Vagina (tissue), 2 donors: ENCODE measurements at places on chromosomes 2 and 18.

DNA sequence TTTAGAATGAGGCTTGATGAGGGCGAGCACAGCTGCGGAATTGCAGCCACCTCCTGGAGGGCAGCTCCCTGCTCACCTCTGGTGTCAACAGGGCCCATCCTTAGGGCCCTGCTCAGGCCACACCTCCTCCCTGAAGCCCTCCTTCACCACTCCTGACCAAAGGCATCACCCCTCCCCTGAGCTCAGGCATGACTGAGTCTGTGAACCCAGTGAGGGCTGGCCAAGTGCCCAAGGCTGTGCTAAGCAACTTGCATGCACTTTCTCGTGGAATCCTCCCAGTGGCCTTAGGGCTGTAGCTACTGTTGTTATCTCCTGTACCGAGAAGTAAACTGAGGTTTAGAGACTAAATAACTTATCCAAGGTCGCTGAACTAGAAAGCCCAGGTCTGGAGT is 101.7 kb downstream of the KLHL29 start:
- no peak for DNase-seq

DNA sequence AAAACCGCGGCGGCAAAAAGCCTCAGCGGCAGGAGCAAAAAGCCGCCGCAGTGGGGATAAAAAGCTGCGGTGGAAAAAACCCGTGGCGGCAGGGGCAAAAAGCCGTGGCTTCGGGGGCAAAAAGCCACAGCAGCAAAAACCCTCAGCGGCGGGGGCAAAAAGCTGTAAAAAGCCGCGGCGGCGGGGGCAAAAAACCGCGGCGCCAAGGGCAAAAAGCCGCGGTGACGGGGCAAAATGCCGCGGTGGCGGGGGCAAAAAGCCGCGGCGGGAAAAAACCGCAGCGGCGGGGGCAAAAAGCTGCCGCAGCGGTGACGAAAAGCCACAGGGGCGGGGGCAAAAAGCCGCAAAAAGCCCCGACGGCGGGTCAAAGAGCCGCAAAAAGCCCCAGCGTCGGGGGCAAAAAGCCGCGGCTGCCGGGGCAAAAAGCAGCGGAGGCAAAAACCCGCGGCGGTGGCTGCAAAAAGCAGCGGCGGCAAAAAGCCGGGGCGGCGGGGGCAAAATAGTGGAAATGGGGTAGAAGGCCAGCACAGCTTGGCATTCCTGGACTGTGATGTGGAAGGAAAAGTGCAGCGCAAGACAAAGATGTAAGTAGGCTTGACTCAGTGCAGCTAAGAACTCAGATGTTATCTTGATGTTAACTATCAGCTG is 151.8 kb downstream of the ANKRD30BL start:
- DNase-seq = no peak

DNA sequence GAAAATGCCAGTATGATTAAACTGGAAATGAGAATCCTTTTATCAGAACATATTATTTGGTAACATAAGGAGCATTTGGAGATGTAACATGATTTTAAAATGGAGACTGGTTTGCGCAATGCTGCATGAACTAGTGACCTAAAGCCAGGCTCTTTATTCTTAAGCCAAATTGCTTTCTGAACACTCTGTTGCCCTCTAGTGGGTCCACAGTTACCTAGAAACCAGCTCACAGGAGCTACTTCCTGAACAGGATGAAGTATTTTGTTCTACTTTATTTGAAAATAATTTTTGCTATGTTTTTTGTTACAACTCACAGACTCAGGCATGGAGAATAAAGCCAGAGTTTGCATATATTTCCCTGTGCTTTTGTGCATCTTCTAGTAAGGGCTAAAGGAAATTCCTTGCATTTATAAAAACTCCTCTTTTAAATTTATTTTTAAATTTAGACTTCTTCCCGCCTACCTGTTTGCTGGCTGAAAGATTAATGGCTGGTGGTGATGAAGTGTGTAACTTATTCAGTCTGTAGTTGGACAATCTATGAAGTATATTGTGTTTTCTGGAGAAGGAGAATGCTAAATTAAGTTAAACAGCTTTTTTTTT is 146.7 kb downstream of the PARD3B start:
- no peak for DNase-seq

DNA sequence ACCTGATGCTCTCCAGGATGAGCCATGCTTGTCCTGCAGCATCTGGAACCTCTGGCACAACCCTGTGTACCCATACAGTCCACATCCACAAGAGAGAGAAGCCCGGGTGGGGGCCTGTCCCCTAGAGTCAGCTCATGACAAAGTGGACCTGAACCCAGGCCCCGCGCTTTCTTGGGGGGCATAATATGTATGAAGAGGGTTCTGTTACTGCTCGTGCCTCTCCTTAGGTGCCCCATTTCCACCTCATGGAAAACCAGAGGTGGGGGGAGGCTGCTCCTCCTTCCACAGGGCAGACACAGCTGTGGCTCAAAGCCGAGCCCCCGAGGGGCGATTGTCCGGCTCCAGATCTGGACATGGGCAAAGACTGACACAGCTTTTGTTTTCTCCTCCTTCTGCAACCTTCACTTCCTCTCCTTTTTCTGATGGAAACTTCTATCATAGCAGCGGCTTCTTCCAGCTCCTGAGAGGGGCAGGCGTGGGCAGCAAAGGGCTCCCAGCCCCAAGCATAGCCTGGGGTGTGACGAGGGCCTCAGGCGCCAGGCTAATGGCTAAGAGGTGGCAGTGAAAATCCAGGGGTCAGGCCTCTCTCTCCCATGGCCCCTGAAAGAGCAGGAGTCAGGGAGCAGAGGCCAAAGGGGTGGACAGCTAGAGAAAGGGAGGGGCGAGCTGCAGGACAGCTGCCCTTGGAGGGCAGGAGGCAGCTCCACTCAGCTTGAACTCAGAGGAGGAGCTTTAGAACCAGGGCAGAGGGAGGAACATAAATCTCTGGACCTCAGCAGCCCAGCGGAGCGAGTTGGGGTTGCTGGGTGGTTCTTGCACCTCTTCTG is 155.5 kb downstream of the ZFP36L2 start:
- no peak for DNase-seq

GRCh38 chr18:79468119-79468789 is 72.5 kb downstream of the NFATC1 start:
- DNase-seq = no peak
